Astrocyte (in vitro differentiated cells and primary cell): ENCODE measurements at places on chromosomes 5 and 9.

DNA sequence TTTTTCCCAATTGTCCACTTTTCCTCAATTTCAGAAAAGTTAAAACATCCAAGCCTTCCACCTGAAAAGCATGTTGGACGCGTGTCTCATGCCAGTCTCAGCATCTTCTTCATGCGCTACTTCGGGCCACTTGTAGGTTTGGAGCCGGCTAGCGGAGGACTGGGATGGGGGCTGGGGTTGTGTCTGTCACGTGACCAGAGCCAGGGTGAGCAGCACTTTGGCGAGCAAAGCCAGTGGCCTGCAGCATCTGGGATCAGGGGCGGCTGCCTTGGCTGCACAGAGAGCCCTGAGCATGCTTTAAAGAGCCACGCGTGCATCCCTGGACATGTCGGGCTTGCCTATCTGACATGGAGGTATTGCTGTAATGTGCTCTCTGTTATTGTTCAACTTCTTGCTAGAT is 41.2 kb downstream of the SLC6A3 start:
- no peak for DNase-seq

- peak; percentile 95 for DNase-seq
These were observed 35.6 kb downstream of the TPPP start for GRCh38 chr5:657570-657969.

DNA sequence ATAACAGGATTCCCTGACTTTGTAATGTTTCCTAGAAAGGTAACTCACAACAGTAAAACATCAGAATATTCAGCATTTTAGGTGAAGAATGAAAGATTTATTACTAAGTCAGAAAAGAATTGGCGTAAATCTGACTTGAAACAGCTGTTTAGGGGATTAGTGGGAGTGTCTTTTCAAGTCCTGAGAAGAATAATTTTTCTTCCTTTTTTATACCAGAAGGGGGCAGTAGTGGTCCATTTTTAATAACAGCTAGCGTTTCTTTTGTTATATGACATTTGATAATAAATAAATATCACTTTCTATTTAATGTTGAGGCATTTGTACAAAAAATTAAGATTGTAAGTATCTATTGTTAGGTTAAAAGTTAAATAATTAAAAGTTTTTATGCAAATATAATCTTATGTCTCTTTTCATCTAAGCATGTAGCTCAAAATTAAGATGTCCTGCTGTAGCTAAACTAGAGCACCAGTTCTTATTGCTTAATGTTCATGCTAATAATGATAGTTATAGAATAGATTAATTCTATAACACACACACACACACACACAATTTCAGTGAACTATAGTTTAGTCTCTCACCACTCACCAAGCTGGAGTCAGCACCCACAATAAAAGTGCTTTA is 258.7 kb upstream of the ARRDC3 start:
- peak; percentile 12 for DNase-seq

DNA sequence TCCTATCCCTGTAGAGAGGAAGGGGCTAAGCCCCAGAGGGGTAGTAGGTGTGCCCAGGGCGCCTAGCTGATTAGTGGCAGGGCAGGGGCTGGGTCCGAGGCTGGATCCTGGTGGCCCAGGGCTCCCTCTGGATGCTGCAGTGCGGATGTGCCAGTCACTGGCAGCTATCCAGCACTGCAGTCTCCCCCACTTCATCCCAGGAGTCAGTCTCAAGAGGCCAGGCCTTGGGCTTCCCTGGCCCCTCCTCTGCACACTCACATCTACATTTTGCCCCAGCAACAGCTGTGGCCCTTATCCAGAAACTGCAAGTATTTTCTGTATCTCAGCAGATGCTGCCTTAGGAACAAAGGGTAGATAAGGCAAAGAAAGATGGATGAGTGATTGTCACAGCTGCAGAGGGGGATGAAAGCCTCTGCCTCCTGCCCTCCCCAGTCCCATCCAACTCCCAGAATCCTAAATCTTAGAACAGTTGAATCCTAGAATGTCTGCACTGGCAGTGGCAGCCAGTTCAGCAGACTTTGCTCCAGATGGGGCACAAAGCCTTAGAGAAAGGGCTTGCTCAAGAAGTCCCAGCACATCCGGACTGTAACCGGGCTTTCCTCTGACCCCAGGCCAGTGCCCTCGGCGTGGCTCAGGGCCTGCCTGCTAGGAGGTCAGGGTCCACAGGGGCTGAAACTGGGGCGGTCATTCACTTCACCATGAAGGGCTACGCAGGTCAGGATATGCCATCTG is 1.6 kb downstream of the ANXA6 start:
- peak; percentile 54 for DNase-seq

DNA sequence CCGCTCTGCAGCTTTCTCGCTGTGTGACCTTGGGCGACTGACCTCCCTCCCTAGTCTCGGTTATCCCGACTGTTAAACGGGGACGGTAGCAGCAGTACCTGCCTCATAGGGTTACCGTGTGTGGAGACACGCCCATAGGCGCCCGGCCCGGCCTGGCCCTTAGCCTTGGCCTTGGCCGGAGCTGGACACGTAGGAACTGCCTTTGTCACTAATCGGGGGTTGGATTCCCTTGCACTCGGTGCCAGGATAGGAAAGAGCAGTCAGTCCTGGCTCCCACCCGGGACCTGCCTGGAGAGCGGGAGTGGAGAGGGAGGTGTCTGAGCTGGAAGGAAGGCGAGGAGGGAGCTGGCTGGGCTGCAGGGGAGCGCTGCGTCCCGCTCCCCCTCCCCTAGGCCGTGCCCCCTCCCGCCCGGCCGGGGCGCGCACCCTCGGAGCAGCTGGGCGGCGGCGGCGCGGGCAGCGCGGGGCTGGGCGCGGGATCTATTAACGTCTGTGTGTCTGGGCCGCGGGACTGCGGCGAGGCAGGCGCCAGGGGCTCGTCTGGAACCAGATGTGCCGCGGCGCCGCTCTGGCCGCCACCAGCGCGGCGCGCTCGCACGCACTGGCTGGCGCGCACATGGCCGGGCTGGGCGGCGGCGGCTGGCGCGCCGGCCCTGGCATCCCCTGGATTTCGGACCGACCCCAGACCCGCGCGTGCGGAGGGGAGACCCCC is 31.7 kb downstream of the PRRX2 start:
- DNase-seq, result peak; percentile 44

GRCh38 chr5:125394661-125395280 is 648.3 kb upstream of the ZNF608 start:
- DNase-seq, result peak; percentile 89

DNA sequence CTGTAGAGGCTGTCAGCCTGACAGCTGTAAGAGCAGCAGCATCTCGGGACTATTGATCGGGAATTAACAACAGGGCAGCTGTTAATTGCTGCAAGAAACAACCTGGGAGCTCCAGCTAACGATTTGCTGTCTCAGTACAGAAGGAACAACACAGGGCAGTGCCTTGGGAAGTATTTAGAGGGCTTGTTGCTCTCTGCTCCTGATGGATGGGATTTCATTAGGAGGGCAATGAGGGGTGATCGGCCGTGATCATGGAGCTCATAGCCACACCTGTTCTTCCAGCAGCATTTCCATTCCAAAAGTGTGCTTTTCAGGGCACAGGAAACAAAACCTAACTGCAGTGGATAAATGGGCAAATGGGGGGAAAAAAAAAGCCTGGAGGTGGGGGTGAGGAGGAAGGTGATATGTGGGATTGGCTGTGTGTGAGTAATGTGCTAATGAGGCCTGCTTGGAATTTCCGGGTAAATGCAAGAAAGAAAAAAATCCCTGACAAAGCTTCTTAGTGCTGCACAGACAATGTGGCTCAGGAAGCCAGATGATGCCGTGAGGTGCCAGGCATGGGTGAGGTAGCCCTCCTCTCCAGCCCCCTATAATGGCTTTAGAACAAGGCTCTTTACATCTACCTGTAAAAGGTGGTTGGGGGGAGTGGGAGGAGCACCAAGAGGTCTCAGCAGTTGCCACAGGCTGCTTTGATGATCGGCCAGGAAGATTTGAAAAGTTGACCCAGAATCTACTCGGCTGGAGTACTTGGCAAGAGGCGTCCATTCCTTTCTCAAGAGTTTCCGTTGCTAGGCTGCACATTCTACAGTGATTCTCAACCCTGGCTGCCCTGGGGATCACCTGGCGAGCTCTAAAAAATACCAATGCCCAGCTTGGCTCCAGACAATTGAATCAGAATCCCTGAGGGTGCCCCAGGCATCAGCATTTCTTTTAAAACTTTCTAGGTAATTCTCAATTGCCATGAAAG is 139.5 kb upstream of the KLF9 start:
- DNase-seq, result peak; percentile 87

- peak; percentile 27 for DNase-seq
These were observed 91.3 kb upstream of the ZNF366 start for GRCh38 chr5:72598401-72599064.

DNA sequence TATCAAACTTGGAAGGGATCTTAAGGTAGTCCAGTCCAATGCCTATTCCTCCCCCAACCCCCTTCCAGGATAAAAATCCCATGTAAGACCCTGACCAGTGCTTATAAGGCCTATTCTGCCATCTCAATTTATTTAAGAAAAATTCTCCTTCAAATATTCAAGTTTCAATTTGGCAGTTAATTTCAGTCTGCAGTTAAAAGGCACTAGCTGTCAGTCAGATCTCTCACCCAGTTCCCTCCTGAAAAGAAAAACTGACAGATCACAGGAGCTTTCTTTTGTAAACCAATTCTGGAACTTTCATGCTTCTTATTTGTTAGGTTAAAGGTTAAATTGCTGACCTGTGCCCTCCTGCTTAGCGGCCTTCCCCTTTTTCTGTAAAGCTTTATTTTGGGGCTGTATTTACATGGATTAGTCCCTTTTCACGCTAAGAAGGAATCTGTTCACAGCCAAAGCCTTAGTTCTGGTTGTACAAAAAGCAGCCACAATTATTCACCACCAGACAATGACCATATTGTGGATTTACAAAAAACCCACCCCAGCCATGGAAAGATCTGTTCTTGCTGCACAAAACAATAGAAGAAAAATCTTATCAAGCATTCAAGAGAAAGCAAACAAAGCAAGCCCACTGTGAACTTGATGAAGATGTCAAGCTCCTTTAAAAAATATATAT is 68.7 kb downstream of the DENND1A start:
- DNase-seq, result no peak

GRCh38 chr5:151240924-151241635 is 11.9 kb upstream of the GM2A start:
- no peak for DNase-seq

- no peak for DNase-seq
These were observed 20.5 kb upstream of the FGFR4 start for GRCh38 chr5:177066224-177066623.

DNA sequence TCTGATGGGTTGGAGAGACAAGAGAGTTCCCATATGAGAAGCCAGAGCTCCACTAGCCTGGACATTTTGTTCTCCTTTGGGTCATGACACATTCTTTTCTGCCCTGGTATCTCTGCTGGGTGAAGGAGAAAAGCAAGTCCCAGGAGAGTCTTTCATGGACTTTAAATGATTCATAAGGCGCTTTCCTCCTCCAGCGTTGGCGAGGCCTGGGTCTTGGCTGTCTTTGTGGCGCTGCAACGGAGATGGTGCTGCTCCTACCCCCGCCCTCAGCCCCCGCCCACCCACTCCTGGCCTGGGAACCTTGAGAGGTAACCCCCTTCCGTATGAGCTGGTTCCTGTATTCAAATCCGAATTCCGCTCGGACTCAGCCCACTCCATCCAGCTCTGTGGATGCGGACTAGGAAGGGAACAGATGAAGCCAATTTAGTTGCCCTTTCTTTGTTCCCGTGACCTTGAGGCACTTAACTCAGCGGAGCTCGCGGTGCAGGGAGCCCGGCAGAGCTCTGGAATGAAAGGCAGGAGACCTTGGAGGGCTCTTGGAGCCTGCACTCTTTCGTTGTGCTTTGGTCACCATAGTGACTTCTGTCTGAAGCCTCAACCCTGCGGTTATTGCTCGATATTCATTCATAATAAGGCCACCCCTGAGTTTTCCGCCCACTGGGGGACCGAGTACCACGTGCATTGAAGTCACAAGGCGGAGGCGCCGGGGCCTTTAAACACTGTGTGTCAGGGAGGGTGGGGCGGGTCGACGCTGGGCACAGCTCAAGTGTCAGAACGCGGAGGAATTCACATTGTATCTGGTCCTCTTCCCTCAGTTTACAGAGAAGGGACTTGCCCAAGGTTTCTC is 14.0 kb upstream of the PWWP2A start:
- peak; percentile 65 for DNase-seq

GRCh38 chr5:17223367-17224185 is 6.1 kb downstream of the BASP1 start:
- DNase-seq, result no peak
